ENCODE measurements at places on chromosomes 2 and 18. TPM values are rescaled to one million over a fixed set of nuclear protein-coding genes. Genes with fewer than 3 reads are reported as not detected.

GPR45 gene
- not detected for total RNA-seq

SCN3A gene
- total RNA-seq: 1.3 TPM

DNA sequence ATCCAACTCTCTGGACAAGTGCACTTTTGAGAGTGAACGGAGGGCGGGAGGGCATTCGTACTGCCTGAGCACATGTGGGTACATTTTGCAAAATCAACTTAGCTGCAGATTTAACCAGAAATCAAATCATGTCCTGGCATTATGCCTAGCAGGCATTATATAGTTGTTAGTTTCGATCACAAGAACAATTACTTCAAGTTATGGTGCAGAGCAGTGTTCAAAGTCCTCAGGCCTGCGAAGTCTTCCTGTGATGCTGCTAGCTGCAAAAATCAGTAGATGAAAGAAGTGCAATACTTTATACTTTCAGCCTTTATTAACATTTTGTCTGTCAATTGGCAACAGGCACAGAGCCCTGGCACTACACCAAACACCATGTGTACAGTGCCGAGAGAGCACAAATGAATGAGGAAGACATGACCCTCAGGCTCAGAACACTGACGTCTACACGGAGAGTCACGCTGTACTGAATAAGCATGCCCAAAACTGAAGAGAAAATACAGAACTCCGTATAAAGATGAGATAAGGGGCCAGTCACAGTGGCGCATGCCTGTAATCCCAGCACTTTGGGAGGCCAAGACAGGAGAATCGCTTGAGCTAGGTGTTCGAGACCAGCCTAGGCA, 92.1 kb upstream of the CREB1 start:
- DNase-seq: no peak

- peak; percentile 13 for DNase-seq
Measured at GRCh38 chr18:71398531-71398930, 1109.7 kb downstream of the SOCS6 start.

GRCh38 chr2:44616667-44617155, 255.0 kb downstream of the CAMKMT start:
- peak; percentile 50 for DNase-seq

GRCh38 chr2:53424902-53425301, 342.7 kb upstream of the CHAC2 start:
- no peak for DNase-seq
